GF-D8 (cell line): ENCODE measurements at places on chromosomes 11 and 22.

DNA sequence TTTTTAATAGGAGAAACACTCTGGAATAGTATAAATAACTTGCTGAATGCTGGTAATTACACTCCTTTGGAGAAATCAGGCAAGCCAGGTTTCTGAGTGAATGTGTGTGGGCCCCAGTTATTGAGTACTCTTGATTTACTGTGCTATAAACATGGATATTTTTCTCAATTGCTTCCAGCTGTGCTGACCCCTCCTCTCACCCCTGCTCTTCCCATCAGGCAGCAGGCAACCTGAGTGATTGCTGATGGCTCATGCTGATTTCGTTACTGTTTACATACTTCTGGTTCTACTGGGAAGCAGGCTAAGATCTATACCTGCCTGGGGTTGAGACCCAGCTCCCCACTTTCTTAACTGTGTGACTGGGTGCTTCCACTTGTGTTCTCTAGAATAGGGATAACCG, 68.5 kb downstream of the DHCR7 start:
- DNase-seq, result no peak

GRCh38 chr11:76768909-76769560, 14.1 kb upstream of the TSKU start:
- DNase-seq, result peak; percentile 10

GRCh38 chr22:40156001-40156516, 21.7 kb upstream of the TNRC6B start:
- DNase-seq, result peak; percentile 33

GRCh38 chr11:58867556-58867955, 23.1 kb upstream of the GLYATL2 start:
- no peak for DNase-seq

- no peak for DNase-seq
Observed at GRCh38 chr11:14411818-14412217, 52.8 kb upstream of the RRAS2 start.

GRCh38 chr11:118239509-118240205, 12.5 kb downstream of the MPZL3 start:
- DNase-seq, result no peak

DNA sequence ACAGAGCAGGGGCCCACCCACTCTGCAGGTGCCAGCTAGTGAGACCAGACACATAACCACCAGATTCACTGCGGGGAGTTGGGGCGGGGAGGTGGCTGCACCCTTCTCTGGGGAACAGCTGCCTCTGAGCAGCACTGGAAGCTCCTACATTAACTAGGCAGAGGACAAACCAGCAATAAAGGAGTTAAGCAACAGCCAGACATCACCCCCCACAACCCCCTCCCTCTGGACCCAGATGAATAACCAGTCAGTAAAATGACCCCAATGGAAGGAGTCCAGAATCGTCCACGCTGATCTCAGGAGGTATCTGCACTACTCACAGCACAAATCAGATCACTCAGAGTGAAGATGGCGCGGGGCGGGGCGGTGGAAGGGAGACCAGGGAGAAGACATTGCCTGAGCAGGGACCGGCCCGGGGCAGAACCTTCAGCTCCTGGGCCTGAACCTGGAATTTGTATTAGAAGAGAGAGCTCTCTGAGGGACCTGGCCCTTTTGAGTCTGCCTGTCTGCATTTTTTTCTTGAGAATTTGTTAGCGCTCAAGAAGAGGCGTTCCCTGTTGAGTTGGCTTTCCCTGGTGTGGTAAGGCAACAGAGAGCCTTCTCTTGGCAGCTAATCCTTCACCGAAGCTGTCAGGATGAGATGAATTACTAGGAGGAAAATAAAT, 125.5 kb upstream of the NCAM1 start:
- no peak for DNase-seq

- no peak for DNase-seq
Observed at GRCh38 chr11:134714021-134714656, 302.1 kb upstream of the B3GAT1 start.

DNA sequence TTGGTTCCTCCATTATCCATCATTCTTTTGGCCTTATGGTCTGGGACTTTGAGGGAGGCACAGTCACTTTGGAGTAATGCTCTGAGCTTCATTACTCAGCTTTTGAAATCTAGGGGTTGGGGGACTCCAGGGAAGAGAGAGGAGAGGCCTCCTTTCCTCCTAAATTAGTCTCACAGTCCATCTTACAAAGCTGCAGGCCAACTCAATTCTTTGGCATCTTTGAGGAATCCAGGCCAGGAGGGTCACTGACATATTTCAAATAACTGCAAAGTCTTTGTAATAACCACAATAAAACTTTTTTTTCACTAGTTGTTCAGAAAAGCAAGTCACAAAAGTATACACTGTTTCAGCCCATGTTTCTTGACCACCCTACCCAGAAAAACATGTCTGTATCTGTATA, 73.3 kb upstream of the FAR1 start:
- no peak for DNase-seq

GRCh38 chr22:41911001-41911611, 3.8 kb downstream of the SHISA8 start:
- DNase-seq, result no peak

GRCh38 chr11:64023712-64024710, 11.7 kb upstream of the FLRT1 start:
- no peak for DNase-seq
